Stimulated activated CD4-positive, alpha-beta T cell treated with anti-CD3 and anti-CD28 coated beads, TNF-alpha, amount 100 ng/mL, for 48 hours (primary cell): ENCODE measurements at places on chromosomes 7 and 10.

DNA sequence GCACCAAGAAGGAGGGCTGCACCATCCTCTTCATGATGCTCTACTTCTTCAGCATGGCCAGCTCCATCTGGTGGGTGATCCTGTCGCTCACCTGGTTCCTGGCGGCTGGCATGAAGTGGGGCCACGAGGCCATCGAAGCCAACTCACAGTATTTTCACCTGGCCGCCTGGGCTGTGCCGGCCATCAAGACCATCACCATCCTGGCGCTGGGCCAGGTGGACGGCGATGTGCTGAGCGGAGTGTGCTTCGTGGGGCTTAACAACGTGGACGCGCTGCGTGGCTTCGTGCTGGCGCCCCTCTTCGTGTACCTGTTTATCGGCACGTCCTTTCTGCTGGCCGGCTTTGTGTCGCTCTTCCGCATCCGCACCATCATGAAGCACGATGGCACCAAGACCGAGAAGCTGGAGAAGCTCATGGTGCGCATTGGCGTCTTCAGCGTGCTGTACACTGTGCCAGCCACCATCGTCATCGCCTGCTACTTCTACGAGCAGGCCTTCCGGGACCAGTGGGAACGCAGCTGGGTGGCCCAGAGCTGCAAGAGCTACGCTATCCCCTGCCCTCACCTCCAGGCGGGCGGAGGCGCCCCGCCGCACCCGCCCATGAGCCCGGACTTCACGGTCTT is 1.9 kb downstream of the FZD1 start:
- DNase-seq, result no peak

GRCh38 chr7:86339051-86339450 is 304.7 kb upstream of the GRM3 start:
- DNase-seq, result no peak

GRCh38 chr7:537911-538634 is 18.4 kb upstream of the PDGFA start:
- DNase-seq, result no peak

GRCh38 chr7:50646069-50646468 is 80.9 kb upstream of the DDC start:
- no peak for DNase-seq

- DNase-seq, result no peak
These were observed 1.2 kb upstream of the PGAM2 start for GRCh38 chr7:44066494-44067063.

DNA sequence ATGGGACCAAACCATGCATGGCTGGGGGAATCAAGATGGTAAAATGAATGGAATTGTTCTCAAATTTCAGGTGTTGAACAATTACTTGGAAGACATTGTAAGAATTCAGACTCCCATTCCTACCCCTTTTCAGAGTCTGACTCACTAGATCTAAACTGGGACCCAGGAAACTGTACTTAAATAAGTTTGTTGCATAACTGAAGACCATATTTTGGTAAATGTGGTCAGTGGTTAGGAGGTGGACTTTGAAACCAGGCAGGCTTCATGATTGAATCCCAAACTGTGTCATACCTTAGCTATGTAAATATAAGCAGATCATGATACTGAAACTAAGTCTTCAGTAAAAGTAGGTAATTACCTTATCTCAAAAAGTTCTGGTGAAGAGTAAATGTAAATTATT is 41.7 kb downstream of the ZWINT start:
- DNase-seq, result no peak

- DNase-seq, result no peak
These were observed 706 bp downstream of the BUB3 start for GRCh38 chr10:123154711-123155505.

DNA sequence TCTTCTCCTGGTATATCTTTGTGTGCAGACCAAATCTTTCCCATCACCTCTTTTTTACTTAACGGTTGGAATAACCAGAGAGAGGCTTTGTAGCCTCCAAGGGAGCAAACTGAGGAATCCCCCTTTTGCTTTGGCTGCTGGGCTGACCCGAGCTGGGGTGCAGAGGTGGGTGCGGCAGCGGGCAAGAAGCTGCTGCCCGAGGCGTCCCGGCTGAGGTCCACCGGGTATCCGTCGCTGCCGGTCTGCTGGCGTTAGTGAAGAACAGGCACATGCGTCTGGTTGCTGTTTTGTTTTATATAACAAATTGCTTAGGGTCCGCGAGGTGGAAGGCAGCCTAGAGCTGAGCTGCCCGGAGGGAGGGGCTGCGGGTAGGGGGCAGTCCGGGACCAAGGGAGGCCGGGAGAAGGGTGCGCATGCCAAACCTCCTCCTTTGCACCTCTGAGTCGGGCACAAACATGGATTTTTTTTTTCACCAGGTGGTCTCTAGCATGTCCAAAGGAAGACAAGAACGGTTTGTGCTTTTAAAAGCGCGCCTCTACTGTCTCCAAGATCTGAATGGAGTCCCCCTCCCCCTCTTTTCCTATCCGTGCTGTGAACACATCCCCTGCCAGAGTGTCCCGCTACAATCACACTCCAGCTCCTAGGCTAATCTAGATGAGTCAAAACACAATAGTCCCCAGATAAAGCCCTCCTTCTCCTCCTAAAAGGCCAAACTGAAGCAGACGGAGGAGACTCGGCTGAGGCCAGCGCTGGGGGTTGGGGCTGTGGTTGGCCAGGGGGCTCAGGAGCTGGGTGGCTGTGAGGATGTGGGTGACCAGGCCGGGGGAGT is 6.8 kb upstream of the GATA3 start:
- no peak for DNase-seq

DNA sequence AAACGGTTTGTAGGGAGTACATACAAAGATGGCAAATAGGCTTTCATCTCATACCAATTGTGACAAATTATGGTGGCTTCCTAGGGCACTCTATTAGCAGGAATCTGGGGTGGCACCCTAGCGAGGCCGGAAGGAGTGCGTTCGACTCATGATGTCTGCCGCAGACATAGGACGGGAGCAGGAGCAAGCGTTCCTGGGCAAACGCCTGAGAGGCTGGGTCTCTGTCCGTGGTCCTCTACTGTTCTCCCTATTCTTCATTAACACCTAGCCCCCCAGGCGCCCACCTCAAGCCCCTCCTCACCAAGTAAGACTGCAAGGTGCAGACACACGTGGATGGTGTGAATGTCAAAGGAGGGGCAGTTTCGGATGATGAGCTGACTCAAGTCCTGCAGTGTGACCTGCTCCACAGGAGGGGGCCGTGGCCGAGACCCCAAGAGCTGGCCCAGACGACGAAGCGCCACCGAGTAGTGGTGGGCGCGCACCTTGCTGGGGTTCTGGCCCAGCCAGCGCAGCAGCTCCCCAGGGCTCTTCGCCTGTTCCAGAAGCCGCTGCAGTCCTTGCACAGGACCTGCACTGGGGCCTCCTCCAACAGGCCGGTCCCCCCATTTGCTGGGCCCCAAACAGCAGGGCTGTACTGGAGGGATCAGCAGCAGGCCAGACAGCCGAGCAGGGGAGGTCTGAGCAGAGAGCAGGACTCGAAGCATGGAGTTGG is 1.3 kb downstream of the FASTK start:
- DNase-seq, result no peak

- no peak for DNase-seq
These were observed 11.4 kb downstream of the INHBA start for GRCh38 chr7:41691286-41692190.

DNA sequence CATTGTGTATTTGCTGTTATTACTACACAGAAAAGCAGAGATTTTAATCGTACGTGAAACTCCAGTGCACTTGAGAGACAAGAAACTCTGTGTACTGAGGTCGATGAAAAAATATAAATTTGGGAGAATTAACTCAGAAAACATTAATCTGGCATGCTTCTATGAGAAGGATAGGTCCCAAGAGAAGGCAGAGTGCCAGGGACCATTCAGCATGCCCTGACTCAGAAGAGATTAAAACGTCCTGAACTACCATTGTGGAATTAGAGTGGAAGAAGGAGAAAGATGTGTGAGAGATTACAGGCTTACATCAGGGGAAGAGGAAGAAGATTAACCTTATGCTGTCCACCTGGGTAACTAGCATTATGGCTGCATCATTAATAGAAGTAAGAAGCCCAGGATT is 72.4 kb downstream of the REEP3 start:
- DNase-seq, result no peak

DNA sequence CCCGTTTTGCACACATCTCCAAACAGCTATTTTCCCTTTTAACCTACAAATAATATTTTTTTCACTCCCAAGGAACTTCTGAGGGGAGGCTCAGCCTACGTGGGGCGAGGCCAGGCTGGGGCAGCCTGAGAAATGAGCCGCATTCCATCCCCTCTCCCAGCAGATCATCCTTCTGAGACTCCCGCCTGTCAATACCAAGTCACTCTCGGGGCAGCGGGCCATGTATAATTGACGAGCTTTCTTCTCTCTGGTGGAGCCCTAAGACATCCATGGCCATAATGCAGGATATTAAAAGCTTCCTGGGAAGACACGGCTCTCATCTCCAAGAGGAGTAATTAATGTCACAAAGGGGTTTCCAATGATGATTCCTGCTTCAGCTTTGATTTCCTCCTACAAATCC is 37.8 kb upstream of the CHST15 start:
- DNase-seq, result no peak

- DNase-seq, result no peak
These were observed 503.5 kb downstream of the KIF20B start for GRCh38 chr10:90204956-90205314.

DNA sequence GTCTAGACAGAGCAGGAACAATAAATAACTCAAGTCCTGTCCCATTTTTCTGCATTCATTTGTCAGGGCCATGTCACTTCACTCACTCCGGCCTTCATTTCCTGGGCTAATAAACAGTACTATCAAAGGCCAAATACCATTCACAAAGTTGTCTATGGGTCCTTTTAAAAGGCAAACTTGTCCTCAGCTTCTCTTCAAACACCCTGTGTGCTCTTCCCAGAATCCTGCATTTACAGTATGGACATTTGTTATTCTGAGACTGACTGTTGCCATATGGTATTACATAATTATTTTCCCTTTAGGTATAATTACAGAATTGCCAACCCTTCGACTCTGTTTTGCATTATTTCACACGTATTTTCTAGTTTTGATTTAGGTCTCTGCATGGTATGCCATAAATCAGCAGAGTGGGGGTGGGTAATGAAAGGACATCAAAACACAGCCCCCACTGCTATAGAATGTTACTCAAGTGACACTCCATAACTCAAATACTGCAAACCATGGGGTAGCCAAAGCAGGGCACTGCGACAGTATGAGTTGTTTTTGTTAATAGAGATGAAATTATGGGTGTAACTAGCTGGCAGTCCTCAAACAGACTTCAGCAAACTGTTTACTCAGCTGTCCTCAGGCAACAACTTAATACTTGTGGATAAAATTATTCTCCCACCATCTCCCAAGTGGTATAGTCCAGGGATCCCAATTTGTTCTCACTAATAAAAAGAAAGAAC is 183.7 kb downstream of the TRIL start:
- no peak for DNase-seq

DNA sequence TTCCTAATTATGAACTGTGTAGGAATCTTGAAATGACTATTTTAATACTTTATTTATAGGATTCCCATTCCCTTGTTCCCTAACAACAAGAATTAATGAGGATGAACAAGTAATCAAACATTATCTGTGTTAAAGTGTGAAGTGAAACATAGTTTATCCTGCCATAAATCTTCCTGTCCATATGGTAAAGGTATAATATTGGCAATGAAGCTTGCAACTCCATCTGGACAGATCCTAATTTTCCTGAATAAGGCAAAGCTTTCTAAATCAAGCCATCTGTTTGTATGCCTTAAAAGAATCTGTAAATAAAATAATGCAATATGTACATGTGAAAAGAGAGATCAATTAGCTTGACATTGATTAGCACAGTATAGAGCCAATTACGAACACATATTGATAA is 529.0 kb downstream of the ANKRD7 start:
- no peak for DNase-seq

DNA sequence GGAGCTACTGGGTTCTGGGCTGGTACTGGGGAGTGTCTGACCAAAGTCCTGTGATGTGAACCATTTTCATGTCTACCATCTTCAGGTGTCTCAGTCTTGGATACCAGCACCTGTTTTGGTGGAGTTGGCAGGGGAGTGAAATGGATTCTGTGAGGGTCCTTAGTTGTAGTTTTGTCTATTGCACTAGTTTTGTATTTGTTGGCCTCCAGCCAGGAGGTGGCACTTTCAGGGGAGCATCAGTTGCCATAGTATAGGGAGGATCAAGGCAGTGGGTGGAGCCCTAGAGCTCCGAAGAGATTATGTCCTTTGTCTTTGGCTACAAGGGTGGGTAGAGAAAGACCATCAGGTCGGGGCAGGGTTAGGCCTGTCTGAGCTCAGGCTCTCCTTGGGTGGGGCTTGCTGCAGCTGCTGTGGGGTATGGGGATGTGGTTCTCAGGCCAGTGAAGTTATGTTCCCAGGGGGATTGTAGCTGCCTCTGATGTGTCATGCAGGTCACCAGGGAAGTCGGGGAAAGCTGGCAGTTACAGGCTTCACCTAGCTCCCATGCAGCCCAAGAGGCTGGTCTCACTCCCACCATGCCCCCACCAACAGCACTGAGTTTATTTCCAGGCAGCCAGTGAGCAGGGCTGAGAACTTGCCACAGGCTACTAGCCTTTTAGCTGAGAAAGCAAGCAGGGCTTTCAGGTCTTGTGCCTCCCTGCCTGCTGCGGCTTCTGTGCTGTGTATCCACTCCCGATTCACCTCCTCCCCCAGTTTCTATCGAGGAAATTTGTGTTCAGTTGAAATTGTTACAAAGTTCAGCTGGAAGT is 153.1 kb downstream of the ZNF365 start:
- no peak for DNase-seq

- DNase-seq, result no peak
These were observed 35.5 kb downstream of the IKZF1 start for GRCh38 chr7:50339990-50340500.

DNA sequence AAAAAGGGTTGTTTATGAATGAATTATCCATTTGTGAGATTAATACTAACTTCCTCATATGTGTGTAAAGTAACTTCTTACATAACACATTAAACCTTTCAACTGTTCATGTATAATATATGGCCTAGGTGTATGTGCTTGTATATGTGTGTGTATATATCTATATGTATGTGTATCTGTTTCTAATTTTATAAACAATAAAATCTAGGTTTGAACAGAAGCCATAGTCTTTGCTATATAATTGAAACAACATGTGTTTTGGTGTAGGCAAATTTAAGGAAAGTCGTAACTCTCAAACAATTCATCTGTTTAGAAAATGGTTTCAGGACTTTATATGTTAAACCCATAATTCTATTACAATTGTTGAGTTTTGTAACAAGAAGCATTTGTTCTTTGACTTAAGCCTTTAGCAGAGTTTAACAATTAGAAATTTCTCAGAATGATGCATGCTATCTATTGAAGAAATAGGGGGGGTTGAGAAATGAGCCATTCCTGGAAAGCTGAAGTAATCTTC is 103.3 kb downstream of the BBS9 start:
- DNase-seq, result no peak

- no peak for DNase-seq
These were observed 806.8 kb downstream of the GRM8 start for GRCh38 chr7:126445991-126446390.

GRCh38 chr10:108817584-108817983 is 1105.7 kb downstream of the XPNPEP1 start:
- DNase-seq, result no peak

DNA sequence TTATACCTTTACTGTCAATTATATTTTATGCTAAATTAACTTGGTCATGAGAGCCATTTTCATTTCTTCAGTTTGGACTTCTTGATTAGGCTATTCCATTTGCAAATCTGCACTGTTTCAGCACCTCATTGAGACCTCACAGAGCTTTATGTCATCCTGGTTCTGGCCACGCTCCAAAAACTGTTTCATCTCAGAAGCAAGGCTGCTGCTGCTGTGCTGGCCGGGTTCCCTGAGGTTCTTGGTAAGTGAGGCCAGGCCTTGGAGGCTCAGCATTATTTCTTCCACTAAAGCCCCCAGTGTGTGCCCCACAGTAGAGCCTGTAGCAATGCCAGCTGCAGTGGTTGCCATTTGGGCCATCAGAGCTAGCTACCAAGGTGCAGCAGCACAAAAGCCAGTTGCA is 7.8 kb upstream of the ZNF485 start:
- DNase-seq, result no peak
